ENCODE measurements at places on chromosomes 7 and 10.

- no peak for DNase-seq
Observed at GRCh38 chr7:98974205-98974604, 95.9 kb downstream of the TRRAP start.

DNA sequence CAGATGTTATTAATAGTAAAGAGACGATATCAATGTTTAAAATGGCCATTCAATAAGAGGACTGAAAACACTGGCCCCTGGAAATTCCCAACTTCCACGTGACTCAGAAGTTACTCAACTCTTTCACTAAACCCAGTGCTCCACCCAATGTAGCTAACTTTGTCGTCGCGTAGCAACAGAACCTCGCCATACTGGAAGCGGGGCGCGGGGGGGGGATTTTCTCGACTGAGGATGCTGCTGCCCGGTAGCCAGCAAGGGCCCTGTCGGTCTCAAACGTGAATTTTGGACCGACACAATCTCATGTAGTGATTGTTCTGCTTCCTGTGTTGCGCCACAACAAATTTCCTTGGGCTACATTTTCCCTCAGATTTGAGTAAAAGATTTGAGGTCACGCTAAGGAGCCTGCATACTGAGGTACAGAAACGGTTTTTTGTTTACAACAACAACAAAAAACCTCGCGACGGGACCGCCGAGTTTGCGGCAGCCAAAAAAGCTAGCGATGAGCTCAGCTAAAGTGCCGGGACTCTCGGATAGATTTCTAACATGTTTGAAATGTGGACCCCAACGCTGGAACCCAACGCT, 977 bp upstream of the SFR1 start:
- DNase-seq, result peak; percentile 94

DNA sequence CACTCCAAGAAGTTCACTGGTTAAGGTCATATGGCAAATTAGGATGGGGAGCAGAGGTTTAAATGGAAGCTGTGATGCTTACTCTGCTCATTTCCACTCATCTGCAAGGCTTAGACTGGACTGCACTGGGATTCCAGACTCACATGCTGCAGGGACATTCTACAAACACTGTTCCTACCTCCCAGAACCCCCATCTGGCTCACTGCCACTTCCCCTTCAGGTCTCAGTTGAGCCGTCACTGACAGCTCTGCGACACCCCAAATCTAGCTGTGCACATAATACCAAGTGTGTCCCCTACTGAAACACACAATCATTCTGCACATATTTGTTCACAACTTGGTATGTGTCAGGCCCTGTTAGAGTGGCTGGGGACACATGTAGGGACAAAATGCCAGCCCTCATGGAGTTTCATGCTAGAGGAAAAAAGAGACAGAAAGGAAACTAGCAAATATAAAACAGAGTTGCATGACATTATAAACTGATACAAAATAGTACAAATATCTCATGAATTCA, 5.4 kb downstream of the PRKCQ start:
- no peak for DNase-seq

DNA sequence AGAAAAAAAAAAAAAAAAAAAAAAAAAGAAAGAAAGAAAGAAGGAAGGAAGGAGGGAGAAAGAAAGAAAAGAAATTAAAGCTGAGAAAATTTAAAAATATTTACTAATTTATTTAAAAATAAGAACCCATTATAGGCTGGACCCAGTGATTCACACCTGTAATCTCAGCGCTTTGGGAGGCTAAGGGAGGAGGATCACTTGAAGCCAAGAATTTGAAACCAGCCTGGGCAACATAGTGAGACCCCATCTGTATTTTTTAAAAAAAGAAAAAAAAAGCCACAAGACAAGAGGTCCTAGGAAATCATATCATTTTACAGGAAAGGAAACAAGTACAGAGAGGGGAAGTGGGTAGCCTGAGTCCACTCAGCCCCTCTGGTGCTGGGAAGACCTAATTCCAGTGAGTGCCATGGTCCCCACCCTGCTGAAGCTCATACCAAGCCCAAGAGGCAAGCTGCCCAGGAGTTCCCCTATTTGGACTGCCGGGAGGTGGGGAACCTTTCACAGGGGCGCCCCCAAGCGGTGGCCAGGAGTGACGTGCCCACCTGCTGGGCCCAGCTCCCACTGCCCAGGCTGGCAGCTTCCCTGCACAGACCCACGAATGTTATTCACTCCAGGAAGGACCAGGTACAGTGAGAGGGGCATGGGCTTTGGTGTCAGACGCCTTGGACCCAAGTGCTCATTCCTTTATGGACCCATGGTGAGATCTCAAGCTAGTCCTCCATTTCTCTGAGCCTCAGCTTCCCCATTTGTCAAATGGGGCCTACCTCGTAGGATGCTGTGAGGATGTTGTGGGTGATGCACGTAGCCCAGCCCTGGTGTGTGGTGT, 133.6 kb downstream of the ZMIZ1 start:
- DNase-seq, result peak; percentile 51

DNA sequence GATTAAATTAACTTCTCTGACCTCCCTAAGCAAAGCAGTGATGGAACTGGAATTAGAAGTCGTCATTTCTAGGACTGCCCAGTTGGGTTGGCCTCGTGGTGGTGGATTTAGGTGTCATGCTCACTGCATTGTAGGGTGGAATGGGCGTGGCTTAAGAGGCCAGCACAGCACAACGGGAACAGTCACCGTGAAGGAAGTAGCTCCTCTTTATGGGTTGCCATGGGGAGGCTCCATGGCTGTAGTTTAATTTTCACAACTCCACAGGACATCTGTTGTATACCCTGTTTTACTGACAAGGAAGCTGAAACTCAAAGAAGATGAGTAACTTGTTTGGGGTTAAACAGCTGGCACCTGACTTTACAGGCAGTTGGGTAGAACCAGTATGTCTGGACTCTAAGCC, 208.3 kb downstream of the CELF2 start:
- no peak for DNase-seq

DNA sequence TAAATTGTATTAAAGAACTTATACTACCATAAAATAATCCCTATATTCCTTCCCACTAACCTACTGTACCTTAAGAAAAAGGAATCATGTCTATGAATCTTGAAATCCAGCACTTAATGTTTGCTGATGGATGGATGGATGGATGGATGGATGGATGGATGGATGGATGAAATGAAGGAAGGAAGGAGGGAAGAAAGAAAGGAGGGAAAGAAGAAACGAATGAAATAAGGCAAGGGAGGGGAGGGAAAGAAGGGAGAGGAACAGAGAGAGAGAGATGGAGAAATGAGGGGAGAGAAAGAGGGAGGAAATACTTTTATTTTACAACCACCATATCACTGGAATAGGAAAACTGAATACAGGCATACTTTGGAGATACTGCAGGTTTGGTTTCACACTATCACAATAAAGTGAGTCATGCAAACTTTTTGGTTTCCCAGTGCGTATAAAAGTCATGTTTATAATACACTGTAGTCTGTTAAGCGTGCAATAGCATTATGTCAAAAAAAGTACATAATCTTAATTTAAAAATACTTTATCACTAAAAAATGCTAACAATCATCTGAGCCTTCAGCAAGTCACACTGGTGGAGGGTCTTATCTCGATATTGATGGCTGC, 219.8 kb downstream of the CHCHD3 start:
- DNase-seq, result no peak

DNA sequence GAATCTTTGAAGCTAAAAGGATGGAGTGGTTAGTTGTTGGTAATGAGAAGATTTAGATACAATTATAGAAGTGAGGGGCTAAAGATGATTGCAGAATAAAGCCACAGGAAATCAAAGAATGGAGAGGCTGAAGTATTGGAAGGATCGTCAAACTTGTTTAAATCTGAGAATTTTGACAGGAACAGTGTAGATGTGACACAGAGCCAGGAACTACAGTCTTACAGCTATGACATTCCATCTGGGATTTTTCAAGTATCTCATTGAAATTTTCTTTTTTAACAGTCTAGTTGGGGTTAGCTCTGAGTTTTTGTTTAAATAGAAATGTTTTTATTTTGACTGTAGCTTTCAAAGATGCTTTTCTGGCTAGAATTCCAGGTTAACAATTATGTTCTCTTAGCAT, 181.4 kb downstream of the NRG3 start:
- DNase-seq, result no peak

DNA sequence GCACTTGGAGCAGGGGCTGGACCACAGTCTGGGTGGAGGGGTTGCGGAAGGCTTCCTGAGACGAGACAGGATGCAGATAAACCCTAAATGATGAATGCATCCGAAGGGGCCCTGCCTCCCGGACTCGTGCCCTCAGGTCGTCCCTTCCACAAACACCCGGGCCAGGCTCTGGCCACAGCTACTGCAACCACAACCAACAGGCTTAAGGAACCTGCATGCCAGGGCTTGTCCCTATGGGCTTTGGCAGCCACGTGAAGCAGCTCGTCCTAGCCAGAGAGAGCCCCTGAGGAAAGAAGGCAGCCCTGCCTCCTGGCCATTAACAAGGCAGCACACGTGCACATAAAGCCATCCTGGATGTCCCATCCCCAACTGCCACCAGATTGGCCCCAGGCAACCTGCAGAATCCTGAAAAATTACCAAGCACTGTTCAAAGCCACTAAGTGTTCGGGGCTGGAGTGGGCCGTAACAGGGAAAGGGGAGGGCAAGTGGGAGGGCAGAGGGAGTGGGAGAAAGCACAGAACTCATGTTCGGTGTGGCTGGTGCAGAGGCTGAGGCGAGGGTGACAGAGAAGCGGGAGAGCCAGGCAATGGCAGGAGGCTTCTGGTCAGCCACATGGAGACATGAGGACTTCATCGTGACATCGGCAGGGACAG, 62.7 kb downstream of the MAD1L1 start:
- DNase-seq, result no peak

DNA sequence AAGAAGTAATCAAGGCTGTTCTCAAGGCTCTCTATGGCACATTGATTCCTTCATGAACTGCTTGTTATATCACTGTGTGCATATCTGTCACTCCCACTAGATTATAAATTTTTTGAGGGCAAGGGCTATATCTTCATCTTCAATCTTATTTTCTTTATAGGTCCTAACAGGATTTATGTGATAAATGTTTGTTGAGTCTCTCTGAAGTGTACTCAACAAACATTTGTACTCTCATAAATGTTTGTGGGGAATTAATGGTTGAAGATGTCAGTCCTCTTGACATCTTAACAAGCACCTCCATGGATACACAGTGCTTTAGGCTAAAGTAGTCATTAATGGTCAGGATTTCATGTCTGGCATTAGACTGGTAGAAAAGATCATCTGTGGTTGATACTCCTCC, 143.2 kb downstream of the RNLS start:
- DNase-seq, result no peak

- DNase-seq, result peak; percentile 15
Observed at GRCh38 chr10:31359979-31360378, 41.0 kb downstream of the ZEB1 start.

- no peak for DNase-seq
Observed at GRCh38 chr7:72335561-72336381, 76.4 kb downstream of the CALN1 start.

DNA sequence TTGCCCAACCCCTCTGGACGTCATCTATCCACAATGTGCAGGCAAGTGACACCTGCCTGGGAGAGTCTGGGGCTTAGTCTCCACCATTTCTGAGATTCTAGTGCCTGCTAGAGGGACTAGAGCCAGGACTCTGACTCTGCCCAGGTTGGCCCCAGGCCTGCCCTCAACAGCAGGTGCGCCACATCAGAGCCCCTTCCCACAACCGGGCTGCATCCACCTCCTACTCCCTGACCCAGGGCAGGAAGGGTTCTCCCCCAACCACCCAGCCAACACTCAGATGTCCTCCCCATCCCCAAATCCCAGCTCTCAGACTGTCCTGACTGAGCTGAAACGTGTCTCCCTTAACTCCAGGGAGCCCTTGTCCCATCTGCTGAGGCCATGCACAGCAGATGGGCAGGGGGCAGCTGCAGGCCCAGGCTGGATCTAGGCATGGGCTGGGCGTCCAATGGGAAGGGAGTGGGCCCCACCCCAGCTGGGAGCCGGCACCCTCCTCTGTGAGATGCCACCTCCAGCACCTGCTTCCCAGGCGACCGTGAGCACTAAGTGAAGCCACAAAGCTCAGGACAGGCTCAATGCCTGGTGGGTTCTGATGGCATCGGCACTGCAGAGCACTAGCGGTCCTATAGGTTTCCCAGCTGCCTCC, 49.2 kb downstream of the RASGEF1A start:
- no peak for DNase-seq

- no peak for DNase-seq
Observed at GRCh38 chr10:72146559-72147323, 58.4 kb upstream of the SPOCK2 start.

DNA sequence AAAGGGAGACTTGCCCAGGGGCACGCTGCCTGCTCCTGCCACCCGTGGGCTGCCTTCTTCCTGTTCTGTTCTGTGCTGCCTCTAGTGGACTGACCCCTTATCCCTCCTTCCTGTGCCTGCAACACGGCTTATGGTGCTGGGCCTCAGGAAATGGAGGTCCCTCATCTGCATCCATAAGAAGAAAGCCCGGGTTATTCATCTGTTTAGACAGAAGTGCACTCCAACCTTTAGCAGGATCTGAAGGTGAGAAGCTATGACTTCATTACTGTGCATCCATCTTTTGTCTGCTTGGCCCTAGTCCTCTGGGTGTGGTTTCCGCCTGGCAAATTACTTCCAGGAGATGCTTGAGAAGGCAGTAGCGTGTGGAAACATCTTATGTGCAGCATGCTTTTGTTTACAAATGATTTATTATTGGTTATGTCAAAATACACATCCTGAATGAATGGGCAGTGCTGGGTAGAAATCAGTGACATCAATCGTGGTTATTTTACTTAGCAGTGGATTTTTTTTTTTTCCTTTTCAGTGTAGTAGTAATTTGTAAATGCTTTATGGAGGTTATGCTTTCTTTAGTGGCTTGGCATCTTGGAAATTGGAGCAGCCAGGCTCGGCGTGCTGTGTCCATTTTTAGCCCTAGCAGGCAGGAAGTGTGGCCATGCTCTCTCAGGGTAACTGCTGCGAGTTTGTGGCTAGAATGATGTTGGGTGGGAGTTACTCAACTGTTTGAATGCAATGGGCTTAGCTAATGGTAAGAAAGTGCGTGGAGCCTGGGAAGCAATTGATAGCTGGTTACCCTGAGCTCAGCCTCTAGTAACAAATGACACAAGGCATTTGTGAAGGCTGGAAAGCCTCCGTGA, 12.7 kb downstream of the PTPRE start:
- DNase-seq, result peak; percentile 21

GRCh38 chr7:7125963-7126362, 56.4 kb upstream of the C1GALT1 start:
- DNase-seq, result no peak

GRCh38 chr7:82175319-82175718, 268.3 kb downstream of the CACNA2D1 start:
- no peak for DNase-seq

Data from EL (cell line).